NCI-H774 (cell line): ENCODE measurements at places on chromosomes 16 and 17.
A peak's percentile ranks its signal among the peaks of the same experiment; 100 is the strongest.

- no peak for DNase-seq
These were observed 426.7 kb upstream of the PMFBP1 start for GRCh38 chr16:72598696-72599095.

DNA sequence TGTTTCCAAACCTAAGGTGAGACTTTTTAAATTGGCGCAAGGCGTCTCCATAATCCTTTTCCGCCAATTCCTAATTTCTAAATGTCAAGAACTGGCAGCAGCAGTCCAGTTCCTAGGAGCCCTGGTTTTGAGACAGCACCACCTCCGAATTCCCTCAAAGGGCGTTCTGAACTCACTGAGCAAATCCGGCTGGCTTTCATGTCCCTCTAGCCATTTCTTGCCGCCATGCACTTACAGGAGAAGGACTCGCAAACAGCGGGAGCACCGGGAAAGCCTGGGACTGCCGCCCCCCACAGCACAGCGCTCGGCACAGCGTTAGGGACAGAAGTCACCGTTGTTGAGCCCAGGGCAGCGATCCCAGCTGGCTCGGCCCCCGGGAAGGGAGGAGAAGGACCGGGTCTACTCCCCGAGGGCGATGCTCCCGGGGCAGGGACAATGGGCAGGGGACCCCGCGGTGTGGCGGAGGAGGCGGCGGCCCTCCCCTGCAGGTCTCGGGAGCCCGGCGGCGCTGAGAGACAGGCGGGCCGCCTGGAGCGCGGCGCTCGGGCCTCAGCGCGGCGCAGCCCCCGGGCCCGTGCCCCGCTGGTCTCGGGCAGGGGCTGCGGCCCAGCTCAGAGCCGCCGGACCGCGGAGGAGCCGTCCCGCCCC is 545 bp downstream of the ARHGAP17 start:
- DNase-seq, result peak; percentile 10

GRCh38 chr16:85171759-85172454 is 59.6 kb upstream of the CIBAR2 start:
- no peak for DNase-seq

GRCh38 chr17:6233856-6234255 is 163.7 kb downstream of the WSCD1 start:
- no peak for DNase-seq

DNA sequence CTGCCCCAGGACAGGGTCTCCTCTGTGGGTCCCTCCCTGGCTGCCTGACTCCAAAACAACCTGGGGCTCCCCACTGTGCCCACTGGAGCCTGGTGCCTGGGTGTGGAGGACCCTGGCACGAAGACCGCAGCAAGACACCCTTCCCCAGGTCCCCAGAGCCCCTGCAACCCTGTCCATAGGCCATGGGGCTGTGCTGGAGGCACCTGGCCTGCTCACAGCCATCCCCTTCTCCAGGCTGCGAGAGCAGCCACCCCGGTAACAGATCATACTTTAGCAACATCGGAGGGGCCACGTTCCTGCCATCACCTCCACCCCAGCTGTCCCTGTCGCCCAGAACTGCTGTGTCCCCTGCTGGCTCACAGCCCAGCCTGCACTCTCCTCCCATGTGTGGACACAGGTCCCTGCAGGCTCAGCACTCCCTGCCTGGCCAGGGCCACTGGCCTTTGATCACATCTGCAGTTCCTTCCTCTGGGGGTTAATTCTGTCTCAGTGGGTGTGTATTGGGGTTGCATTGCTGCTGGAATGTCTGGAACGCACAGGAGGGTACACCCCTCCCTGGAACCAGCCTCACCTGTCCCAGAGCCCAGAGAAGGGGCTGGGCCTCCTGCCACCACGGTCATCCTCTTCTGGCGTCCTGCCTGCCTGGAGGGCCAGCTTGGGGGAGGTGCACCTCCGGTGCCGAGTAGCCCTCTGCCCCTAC is 12.2 kb downstream of the PPL start:
- no peak for DNase-seq

- no peak for DNase-seq
These were observed 17.2 kb upstream of the SNTB2 start for GRCh38 chr16:69169607-69170352.

DNA sequence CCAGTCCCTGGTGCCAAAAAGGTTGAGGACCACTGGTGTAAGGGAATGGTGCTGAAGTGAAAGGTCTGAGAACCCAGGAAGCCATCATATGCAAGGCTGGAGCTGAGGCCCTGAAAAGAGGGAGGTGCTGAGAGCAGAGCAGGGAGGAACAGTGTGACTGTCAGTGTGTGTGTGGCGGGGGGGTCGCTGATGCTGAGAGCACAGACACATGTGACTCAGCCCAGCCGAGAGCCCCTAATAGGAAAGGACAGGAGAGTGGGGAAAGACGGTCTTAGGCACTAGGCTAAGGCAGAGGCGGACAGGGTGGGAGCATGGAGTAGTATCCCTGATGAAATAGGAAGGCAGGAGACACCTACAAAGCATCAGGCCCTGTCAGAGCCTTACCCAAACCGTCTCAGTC is 1.2 kb downstream of the B9D1 start:
- no peak for DNase-seq

- DNase-seq, result no peak
These were observed 39.2 kb downstream of the NT5M start for GRCh38 chr17:17342242-17342945.

- DNase-seq, result no peak
These were observed 22.6 kb upstream of the ITGA3 start for GRCh38 chr17:50033316-50033715.

DNA sequence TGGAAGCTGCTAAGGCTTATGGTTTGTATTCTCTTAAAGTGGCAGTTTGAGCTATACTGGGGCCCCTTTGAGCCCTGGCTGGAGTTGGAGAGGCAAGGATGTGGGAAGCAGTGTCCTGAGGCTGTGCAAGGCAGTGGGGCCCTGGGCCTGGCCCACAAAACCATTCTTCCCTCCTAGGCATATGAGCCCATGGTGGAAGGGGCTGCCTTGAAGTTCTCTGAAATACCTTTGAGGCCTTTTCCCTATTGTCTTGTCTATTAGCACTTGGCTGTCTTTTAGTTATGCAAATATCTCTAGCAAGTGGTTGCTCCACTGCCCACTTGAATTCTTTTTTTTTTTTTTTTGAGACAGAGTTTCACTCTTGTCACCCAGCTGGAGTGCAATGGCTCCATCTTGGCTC is 119.2 kb downstream of the PCTP start:
- DNase-seq, result no peak

DNA sequence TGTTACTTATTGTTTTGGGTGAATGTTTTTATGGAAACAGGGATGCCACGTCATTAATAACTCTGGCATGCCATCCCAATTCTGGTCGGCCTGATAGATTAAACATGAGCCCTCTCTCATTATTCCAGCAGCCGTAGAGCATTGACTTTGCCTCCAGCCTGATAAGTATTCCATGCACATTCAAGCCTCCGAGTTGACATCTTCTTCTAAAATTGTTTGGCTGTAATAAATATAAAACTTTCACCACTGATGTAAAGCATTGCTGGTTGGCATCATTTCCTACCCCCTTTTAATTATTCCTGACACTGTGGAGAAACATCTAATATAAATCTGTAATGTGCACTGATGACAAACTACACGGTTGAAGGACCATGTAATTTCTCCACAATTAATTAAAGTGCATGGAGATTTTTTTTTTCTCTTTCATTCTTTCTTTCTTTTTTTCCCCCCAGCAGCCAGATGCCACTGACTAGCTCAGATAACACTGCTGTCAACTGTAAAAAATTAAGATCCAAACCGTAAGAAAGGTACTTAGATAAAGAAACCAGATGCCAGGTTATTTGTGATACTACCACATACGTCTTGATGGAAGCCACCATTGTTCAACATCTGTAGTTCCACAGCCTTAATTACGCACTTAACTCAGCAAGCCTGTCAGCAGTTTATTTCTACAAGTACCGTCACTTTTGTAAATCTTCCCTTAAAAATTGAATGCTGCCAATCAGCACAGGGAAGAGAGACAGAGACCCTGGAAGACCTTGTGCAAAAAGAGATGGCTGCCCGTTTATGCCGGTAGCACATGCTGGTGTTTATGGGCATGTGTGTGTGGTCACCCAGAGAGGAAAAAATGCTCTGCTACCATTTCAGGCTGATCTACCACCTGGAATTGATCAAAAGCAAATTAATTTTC is 237.7 kb downstream of the IRX3 start:
- no peak for DNase-seq

DNA sequence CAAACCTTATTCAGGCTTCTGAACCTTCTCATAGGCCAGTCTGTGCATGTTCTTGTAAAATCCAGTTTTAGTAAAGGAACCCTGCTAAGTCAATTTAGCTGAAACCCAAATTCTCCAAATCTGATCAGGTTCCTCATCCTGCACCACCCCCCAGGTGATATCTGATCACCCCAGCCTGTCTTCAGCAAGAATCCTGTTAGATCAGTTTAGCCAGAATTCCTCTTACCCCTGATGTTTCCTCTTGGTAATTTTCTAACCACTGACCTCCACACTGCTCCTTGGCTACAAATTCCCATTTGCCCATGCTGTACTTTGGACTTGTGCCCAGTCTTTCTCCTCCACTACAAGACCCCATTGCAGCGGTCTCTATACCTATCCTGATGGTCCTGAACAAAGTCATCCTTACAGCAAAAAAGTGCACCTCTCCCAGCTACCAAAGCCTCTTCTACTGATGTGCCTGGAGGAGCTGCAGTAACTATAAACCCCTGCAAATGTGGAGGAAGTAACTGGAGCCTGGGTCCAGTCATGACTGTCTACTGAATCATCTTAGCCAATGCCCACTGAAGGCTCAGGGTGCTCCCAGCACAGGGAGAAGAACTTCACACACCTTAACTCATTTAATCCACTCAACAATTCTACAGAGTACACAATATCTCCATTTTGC is 23.8 kb downstream of the TEX14 start:
- DNase-seq, result no peak

DNA sequence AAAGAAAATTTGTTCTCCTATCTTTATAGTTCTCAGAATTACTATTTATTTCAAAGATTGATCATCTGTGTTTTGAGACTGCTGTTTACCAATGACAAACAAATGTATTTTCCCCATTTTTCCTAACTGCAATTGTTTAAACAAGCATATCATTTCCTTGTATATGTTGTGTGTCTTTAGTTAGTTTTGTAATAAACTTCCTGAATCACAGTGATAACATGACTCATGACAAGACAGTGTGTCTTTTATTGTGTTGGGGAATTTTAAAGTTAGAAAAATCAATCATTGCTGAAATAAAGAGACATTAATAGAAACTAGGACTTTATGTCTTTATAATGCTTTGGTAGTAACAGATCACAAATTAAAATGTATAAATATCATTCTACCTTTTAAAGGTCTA is 348.5 kb downstream of the KCNJ2 start:
- DNase-seq, result no peak

- peak; percentile 62 for DNase-seq
These were observed 18.2 kb upstream of the KRT20 start for GRCh38 chr17:40903129-40903847.

DNA sequence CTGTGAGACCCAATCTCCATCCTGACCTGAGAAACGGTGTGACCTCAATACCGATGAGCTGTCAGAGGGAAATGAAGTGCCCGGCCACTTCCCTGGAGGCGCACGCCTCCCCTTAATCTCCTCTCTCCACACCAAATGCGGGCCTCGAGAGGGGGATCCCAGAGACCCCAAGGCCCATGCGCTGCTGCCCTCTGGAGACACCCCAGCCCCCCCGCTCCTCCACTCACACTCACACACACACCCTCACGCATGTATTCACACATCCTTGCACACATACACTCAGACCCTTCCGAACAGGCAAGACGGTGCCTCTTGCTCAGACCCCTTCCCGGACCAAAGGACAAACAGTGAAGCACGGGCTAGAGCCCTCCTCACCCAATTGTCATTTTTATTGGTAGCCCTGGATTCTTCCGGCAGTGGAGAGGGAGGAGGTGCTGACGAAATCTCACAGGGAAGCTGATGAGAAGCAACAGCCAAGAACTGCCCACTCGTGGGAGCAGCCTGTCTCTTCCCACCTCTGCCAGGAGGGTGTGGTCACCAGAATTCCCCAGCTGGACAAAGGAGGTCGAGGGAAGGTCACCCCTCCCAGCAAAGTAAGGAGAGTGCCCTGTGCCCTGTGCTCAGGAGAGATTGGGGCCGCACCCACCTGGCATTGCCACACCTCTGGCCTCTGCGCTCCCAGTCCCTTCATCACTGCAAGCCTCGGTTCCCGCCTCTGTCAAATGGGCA is 136.0 kb upstream of the TNRC6C start:
- no peak for DNase-seq

GRCh38 chr17:34255841-34256240 is 756 bp downstream of the CCL2 start:
- DNase-seq, result no peak

DNA sequence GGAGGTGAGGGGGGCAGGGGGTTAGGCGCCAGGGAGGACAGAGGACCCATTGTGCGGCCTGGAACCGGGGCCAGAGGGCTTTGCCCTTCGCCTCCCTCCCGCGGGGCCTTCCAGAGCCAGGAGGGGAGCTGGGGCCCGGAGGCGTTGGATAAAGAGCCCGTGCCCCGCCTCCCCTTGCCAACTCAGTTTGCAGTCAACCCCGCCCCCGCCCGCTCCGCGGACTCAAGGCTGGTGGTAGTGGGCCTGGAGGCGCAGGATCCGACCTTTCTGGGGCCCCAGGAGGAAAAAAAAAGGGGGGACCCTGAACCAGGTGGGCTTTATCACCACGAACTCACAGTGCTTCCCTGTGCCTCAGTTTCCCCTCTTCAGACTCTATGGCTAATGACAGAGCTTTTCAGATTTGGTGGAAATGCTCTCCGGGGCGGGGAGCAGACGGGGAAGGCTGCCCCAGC is 2.0 kb upstream of the SPHK1 start:
- no peak for DNase-seq

DNA sequence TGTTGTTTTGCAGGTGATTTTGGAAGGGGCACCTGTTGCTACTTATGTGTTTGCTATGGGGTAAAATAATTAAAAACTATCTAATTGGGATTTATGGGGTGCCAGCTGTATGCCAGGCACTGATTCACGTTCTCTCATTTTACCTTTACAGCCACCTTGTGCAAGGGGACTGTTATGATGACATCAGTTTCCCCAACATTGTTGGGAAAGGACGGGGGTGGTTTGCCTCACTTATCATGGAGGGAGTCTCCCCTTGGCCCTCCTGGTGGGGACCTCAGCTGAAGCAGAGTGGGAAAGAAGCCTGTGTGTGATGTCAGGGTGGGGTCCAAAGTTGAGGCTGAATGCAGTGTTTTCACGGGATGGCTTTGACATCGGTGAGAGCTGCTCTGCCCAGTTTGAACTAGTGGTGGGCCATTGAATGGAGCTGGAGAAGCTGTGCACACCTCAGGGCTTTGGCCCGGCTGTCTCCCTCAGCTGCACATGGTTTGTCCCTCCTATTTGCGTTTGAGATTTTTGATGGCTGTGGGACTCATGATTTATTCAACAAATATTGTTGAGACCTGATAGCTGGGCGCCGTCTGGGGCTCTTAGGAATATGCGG is 36.1 kb downstream of the CMIP start:
- DNase-seq, result no peak

GRCh38 chr17:42131981-42132432 is 9.4 kb downstream of the HSPB9 start:
- DNase-seq, result no peak
